C1 segment of cervical spinal cord (tissue), 14 donors: ENCODE measurements at places on chromosomes 16 and 17.
A peak's percentile ranks its signal among the peaks of the same experiment; 100 is the strongest.

GRCh38 chr17:82216301-82217119 is 3.9 kb upstream of the CCDC57 start:
- peak; percentile 29 for DNase-seq

DNA sequence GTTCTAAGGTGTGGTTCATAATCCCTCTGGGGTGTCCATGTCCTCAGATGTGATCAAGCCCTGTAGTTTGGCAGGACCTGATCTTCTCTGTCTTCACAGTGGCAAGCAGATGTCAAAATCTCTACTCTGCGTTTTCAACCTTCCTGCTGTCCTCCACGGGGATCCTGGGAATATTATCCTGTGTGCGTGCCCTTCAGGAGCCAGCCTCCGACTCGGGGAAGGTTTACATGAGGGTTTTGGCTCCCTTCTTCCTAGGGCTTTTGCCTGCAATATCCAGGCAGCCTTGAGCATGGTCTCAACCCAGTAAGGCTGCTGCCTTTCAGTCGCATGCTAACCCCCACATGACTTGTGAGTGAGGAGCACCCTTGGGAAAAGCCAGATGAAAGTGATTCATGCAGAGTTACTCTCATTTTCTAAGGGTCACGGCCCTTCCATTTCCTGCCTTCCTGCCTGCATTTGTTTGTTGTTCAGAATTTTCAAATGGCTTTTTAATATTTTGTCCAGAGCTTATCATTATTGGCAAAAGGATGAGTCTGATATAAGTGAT is 202.2 kb upstream of the CHMP6 start:
- no peak for DNase-seq

DNA sequence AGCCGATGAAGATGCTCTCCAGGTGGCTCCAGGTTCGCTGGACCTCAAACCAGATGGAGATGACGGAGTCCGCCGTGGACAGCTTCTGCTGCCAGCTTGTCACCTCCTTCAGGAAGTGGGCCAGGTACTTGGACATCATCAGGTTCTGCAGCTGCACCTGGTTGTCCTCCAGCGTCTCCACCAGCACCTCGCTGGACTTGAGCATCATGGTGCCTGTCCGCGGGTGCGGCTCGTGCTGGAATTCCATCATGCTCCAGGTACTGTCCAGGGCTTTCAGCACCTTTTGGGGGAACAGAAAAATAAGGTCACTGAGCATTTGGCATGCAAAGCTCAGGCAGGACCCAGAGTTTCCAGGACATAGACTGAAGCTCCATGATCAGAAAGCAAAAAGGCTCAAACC is 69.7 kb downstream of the DNAH17 start:
- no peak for DNase-seq

DNA sequence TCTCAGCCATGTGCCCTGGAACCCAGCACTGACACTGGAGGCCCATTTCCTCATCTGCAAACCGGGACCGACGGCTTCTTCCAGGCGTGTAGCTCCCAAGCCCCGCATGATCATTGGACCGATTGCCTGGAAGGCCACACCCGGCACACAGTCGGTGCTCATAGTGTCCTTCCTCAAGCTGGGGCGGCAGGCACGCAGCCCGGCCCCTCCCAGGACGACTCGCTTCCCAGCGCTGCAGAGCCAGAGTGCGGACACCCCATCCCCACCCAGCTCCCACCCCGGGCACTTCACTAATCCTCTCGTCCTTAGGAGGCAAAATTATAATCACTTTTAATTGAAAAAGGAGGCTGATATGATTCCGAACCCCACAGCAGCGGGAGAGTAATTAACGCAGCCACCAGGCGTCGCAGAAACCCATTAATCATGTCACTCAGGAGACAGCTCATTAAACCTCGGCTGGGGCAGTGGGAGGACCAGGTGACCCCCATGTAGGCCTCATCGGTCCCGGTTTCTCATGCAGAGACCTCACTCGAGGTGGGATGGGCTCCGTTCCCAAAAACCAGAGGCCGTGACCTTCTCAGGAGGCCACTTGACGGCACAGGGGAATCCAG is 33.1 kb downstream of the ZNF469 start:
- DNase-seq, result no peak

DNA sequence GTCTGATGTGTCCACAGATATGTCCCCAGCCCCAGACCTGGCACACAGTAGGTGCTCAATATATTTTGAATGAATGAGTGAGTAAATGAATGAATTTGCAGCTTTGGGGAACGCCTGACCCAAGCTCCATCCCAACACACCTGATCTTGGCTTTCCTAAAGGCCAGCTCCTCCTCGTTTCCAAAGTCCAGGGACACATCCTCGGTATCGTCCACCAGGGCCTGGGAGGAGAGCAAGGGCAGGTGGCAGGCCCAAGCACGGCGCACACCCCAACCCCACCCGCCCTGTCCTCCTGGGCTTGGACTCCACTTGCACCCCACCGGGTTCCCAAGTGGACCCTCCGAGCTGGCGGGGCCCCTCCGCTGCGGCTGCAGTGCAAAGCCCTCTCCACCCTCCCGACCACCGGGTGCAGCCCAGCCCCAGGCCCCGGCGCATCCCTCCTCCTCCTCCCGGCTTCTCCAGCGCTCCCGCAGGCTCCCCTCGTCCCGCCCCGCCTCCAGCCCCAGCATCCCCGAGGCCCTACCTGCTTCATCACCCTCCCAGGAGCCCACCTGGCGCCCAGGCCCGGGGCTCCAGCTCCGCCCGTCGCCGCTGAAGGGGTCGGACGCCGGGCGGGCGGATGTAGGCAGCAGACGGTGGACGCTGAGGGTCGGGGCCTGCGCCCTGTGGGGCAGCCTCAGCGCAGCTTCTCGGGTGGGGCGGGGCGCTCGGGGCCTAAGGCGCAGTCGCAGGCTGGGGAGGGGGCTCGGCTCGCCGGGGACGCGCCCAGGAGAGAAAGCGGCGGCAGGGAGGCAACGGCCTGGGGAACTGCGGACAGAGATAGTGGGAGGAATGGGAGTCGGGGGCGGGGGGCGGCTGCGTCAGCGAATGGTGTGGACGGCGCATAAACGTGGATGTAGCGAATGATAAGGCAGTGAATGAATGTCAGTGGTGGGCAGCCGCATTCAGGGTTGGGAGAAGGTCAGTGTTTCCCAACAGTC is at the start of gene TVP23A:
TSS of gene TVP23A (minus strand) at position 832 of the 979 bp plus-strand sequence. CDS start at position 531, 301 bp downstream.
- no peak for DNase-seq

DNA sequence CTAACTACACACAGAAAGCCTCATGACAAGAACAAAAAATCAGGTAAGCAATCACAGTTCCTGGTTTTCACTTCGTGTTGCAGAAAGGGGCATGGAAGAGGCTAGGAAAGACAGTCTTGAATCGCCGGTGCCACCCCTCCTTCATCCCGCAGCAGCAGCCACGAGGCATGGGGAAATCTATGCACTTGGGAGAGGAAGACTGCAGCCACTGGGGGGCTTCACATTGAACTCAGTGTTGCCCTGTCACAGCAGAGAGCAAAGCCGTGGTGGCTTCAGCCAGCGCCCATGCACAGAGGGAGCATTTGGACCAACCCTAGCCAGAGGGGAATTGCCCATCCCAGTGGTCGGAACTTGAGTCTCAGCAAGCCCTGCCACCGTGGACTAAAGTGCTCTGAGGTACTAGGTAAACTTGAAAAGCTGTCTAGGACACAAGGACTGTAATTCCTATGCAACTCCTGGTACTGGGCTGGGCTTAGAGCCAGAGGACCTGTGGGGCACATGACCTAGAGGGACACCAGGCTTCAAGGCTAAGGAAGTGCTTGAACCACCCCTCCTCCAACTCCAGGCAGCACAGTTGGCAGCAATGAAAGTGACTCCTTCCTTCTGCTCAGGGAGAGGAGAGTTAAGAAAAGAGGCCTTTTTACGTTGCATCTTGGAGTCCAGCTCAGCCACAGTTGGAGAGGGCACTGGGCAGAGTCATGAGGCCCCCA is 35.2 kb upstream of the ATP2C2 start:
- no peak for DNase-seq

GRCh38 chr16:73845238-73846006 is 451.2 kb upstream of the PSMD7 start:
- DNase-seq, result no peak

- DNase-seq, result no peak
These were observed 143.8 kb upstream of the CRHR1 start for GRCh38 chr17:45640141-45640850.

- DNase-seq, result no peak
These were observed 1.3 kb downstream of the SALL1 start for GRCh38 chr16:51149721-51150164.

GRCh38 chr16:86906623-86907022 is 328.3 kb downstream of the FOXL1 start:
- DNase-seq, result no peak

GRCh38 chr16:11976850-11977375 is 379 bp downstream of the SNX29 start:
- peak; percentile 38 for DNase-seq
